ENCODE measurements at places on chromosomes 16 and 17. TPM values are rescaled to one million over a fixed set of nuclear protein-coding genes. Genes with fewer than 3 reads are reported as not detected.

The VAT1L gene
- not detected for total RNA-seq

The KRTAP2-3 gene
- 0.12 TPM for total RNA-seq

The XAF1 gene
- total RNA-seq = 0.03 TPM

The ZPBP2 gene
- not detected for total RNA-seq

The CDRT15L2 gene
- total RNA-seq = not detected

The LRRC37A3 gene
- 2.3 TPM for total RNA-seq

The PRSS53 gene
- total RNA-seq = 1.8 TPM

The KIF18B gene
- 33.4 TPM for total RNA-seq

The MED9 gene
- total RNA-seq = 18.2 TPM

The C16orf46 gene
- total RNA-seq = 0.85 TPM

The MMP15 gene
- total RNA-seq = 18.3 TPM

The FBXO31 gene
- total RNA-seq = 20.1 TPM

The CPNE7 gene
- 59.4 TPM for total RNA-seq

The GALNS gene
- total RNA-seq = 37.9 TPM

The AOC2 gene
- total RNA-seq = 2.2 TPM

The SEPTIN12 gene
- total RNA-seq = not detected

The MARVELD3 gene
- 0.51 TPM for total RNA-seq

The HEXIM1 gene
- total RNA-seq = 50.6 TPM

The RAP1GAP2 gene
- 14.6 TPM for total RNA-seq

The SECTM1 gene
- total RNA-seq = 1.4 TPM
